ENCODE measurements at places on chromosomes 1 and 21.
A peak's percentile ranks its signal among the peaks of the same experiment; 100 is the strongest.

GRCh38 chr1:116451702-116452101 lies 78.7 kb downstream of the ATP1A1 start:
- no peak for DNase-seq

DNA sequence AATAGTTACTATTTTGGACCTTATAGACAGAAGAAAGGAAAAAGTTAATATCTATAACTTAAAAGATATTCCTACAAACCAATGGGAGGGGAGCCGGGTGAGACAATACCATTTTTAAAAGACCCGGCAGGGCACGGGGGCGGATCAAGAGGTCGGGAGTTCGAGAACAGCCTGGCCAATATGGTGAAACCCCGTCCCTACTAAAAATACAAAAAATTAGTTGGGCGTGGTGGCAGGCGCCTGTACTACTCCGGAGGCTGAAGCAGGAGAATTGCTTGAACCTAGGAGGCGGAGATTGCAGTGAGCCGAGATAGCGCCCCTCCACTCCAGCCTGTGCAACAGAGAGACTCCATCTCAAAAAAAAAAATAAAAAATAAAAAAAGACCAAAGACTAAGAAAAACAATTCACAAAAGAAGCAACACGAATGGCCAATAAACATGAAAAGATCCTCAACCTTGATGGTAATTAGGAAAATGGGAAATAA lies 1.2 kb upstream of the PSMB2 start:
- DNase-seq = no peak

GRCh38 chr1:167839009-167839408 lies 74.9 kb downstream of the ADCY10 start:
- DNase-seq = no peak

DNA sequence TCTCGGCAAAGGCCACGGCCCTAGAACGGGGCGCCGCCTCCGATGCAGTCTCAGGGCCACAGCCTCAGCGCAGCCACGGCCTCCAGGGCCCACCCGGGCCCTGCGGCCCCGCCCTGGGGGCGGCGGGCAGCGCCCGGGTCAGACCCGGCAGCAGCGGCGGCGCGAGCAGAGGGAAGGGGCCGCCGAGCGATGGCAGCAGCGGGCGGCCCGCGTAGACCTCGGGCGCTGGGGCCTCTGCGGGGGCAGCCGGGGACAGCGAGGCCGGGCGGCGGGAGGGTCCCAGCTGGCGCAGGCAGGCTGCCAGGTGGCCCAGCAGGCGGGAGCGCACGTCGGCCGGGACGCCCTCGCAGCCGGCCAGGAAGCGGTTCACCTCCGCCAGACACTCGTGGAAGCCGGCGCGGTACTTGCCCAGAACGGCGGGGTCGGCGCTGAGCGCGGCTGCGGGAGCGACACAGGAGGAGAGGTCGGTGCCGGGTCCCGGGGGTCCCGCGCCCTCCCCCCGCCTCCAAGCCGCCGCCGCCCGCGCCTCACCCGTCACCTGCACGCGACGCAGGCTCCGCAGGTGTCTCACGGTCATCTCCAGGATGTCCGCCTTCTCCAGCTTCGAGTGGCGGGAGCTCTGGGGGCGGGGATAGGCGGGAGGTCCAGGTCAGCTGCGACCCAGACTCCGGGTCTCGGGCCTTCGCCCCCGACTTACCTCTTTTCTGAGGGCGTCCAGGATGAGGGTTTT lies 737 bp downstream of the HES4 start:
- peak; percentile 47 for DNase-seq

GRCh38 chr1:56060906-56061305 lies 518.5 kb downstream of the PLPP3 start:
- DNase-seq = no peak

GRCh38 chr1:2018217-2019171 lies 651 bp upstream of the GABRD start:
- no peak for DNase-seq

DNA sequence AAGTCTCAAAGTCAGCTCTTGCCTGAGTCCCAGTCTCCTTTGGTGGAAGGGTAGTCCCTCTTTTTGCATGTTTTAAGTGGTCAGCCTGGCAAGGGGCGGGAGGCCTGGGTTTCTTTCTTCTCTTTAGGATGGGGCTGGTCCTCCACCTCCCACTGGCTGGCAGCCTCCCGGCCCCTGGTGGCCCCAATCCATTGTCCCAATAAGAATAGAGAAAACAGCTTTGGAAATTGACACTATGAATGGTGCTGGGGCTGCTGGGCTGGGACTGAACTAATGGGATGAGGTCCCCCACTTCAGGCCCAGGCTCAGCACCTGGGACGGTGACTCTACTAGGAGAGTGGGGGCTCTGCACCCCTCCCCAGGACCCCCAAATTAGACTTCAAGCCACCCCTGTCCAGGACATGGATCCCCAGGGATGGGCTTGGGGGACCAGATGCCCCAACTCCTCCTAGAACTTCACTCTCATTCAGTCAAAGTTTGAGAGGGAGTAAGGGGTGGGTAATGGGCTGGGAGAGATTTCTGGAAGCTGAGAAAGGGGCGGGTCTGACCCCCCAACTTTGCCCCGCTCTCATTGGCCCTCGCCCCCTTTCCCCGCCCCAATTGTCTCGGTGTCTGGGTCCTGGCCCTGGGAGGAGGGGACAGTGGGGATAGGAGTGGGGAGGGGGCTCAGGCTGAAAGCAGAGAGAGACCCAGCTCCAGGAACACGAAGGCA lies 18.2 kb downstream of the SLC27A3 start:
- no peak for DNase-seq

GRCh38 chr1:38293567-38293966 lies 247.0 kb upstream of the POU3F1 start:
- DNase-seq = no peak

GRCh38 chr1:220877377-220878095 lies 1.7 kb upstream of the HLX start:
- no peak for DNase-seq

GRCh38 chr1:158101455-158101854 lies 79.2 kb upstream of the CD1D start:
- no peak for DNase-seq

DNA sequence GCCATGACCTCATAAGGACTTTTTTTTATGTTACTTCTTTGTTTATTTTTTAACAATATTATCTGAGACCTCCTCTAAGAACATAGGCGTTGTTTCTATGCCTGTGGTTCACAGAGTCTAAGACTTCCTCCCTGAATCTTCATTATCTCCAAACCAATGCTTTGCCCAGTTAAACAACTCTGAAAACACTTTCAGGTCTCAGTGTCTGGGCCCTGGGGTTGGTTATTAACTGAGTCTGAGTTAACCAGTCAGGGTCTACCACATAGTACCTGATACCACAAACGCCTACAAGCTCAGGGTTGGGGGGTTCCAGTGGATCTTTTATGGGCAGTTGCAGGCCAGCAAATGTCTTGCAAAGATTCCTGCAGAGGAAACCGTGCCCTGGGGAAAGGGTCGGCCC lies 138.2 kb downstream of the AJAP1 start:
- DNase-seq = no peak

DNA sequence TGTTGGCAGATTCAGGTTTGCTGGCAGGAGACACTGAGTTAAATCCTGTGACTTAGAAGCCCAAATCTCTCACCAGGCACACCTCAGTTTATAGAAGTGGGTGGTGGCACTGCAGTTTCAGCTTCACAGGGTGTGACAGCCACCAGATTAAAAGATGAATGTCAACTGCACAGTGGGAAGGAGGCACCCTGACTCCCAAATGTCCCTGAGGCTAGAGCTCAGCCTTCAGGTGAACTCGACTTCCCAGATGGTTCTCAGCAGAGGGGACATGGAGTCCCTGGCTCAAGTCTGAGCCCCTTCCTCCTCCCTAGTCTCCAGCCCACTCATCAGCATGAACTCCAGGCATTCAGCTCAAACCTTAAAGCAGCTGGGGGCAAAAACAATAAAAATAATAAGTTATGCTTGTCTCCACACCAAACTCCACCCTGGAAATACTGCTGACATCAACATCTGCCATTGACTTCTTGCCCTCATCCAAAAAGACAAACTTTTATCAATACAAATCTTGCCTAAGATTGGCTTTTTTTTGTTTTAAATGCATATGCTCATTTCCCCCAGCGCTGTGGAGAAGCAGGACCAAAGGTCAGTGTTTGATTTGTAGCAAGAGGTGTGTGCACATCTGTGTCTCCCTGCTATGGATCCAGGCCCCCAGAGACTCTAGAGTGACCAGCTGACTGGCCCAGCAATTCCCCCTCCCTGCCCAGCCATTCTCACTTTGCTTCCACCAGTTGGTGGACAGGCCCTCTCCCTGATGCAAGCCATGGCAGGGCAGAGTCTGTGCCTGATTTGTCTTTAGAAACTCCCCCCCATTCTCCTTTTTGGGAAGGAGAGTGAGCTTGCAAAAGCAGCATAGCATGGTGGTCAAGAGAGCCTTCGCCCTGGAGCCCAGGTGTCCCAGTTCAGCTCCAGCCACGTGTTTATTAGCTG lies 18.5 kb upstream of the S100A7 start:
- no peak for DNase-seq

- no peak for DNase-seq
Observed at GRCh38 chr1:211336161-211336560, 9.5 kb downstream of the TRAF5 start.

DNA sequence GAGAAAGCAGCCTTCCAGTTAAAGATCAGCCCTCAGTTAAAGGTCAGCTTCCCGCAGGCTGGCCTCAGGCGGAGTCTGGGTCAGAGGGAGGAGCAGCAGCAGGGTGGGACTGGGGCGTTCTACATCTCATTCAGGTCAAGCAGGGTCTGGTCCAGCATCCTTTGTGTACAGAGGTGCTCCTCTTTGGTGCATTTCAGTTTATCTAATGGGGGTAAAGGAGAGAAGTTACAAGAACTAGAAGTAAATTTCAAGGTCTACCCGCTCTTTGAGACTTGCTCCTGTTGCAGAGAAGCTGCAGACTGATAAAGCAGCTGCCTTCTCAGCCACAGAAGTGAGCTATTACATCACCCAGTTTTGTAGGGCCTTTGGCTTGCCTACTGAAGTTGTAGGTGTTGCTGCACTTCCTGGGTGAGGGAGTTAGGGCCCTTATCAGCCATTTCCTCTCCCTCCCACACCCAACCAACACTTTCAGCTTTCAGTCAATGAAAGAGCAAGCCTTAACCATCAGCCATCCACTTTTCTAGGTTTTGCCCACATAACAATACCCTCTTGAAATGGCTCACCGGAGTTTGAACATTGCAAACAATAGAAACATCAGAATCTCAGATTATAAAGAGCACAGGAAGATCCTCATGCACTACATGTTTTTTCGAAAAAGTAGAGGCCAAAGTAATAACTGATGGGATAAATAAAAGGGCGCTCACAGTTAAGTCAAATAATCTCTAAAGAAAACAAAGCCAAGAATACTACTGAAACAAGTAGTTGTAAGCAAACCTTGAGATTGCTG lies 2.8 kb upstream of the NUP210L start:
- DNase-seq = no peak

DNA sequence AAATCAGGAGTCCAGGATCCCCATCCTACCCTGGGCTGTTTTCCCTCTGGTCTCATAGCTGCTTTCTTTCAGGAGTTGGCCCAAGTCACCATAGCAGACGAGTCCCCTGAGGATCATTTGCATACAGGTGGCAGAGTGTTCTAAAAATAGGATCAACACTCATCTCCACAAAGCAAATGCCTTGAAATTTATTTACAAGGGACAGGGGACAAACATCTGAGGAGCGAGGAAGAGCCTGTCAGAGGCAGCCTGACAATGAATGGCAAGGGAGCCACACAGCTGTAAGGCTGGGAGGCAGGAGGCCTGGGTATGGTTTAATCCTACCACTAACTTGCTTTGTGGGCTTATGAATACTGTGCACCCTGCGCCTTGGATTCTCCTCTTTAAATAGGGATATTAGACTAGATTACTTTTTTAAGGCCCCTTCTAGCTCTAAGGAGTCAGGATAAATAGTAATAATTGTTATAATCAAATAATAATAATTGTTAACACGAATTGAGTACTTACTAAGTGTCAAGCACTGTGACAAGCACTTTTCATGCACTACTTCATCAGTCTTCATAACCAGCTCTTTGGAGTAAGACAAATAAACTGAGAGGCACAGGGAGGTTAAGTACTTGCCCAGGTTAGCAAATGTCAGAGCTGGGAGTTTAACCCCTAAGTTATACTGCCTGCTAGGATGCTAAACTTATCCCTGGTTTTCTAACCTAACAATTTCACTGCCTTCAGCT lies 34.5 kb downstream of the RAB3B start:
- no peak for DNase-seq

GRCh38 chr1:90841473-90841872 lies 124.4 kb upstream of the BARHL2 start:
- no peak for DNase-seq

DNA sequence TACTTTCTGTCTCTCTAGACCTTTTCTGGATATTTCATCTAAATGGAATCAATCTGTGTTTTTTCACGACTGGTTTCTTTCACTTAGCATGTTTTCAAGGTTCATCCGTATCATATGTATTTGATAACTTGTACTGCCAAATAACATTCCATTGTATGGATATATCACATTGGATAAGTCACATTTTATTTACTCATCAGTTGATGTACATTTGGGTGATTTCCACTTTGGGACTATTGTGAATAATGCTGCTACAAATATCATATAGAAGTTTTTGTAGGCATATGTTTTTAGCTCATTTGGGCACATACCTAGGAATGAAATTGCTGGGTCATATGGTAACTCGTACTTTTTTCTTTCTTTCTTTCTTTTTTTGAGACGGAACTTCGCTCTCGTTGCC lies 6.7 kb downstream of the HMGN2 start:
- DNase-seq = no peak

GRCh38 chr1:91799863-91800262 lies 86.1 kb downstream of the TGFBR3 start:
- no peak for DNase-seq

DNA sequence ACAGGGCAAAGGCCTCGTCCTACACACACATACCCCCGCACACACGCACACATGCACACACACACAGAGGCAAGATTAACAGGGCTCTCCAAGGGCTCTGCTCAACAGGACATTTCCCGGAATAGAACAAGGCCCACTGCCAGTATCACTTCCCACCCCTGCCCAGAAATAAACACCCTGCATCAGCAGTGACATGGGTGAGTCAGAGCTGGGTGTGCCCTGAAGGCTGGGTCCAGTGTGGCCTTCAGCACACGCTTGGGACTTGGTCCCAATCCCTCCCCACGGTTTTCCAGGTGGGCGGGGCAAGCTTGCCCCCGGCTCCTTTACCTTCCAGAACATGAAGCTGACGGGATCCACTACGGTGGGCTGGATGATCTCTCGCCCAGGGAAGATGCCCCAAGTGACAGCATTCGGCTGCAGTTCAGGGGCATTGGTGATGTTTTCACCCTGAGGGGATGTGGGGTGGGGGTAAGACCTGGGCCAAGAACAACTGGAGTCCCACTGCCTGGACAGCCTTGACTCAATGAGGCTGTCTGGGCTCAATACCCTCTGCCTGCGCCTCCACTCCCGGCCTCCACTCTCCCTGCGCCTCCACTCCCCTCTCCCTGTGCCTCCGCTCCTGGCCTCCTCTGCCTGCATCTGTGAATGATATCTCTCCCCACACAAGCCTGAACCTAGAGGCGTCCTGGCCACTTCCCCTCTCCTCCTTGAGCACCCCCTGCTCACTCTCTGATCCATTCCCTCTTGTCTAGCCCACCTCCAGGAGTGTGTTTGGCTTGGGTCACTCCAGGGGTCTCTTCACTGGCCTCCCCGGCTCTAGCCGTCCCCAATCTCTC lies 14.7 kb downstream of the MTHFR start:
- DNase-seq = peak; percentile 67

All from mammary epithelial cell (primary cell).